ENCODE measurements at places on chromosomes 7 and 10. TPM values are rescaled to one million over a fixed set of nuclear protein-coding genes. Genes with fewer than 3 reads are reported as not detected.

DNA sequence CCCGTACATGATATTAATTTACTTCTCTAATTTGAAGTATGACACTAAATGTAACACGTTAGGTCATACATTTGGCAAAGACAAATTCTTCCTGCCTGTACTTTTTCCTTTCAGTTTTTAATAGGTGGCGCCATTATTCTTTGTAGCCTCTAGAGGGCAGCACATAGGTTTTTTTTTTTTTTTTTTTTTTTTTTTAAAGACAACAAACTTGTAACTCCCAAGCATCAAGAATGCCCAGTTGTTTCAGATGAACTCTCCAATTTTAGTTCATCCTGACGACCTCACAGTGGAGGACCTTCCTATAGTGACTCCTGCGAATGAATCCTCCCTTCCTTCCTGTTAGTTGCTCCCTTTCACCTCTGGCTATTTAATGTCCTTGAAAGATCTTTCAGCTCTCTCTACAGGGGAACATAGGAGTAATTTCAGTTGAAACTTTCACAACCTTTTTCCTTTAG, 139.3 kb upstream of the HDAC9 start:
- no peaks in the 10 kb centered on the region for H3K36me3 ChIP-seq

DNA sequence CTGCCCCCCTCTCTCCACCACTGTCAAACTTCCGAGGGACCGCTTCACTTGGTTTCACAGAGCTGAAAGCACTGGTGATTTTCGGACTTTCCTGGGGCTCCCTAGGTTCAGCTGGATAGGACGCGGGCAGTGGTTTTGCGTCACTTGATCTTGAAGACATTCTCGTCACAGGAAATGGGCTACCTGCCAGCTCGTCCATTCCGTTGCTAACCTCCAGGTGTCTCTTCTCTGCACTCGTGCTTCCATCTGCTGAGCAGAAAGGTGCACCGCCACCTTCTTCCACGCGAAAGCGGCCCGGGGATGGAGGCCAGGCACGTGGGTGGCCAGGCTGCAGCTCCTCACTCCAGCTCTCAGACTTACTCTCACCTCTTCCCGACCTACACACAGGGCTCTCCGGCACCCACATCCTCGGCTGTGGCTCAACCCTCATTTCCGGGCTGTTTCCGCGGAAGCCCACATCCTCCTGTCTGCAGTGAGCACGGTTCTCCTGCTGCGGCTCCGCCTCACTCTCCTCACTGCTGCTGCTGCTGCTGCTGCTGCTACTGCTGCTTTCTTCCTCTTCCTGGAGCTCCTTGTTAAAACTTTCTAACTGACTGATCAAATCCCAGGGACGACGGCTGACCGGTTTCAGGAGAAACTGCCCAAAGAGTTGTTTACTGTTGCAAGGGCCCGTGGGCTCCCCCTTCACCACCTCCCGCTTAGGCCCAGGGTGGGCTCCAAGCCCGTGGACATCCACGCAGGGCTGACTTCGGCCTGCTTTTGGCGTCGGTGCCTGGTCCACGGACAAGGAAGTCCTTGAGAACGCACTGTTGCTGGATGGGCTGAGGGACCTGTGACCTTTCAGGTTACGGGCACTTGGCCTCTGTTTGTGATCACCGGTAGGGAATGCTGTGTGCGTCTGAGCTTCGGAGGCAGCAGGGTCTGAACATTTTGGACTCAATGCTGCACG, 32.1 kb downstream of the JCAD start:
- H3K4me1 ChIP-seq: peaks cover 43% of the 10 kb centered on the region
- no peaks in the 10 kb centered on the region for H3K36me3 ChIP-seq

GRCh38 chr7:157471259-157472125, 134.7 kb downstream of the DNAJB6 start:
- DNase-seq: no peak
- H3K4me1 ChIP-seq: no peaks in the 10 kb centered on the region
- H3K27me3 ChIP-seq: no peaks in the 10 kb centered on the region
- no peak overlapping the region for H3K4me3 ChIP-seq

DNA sequence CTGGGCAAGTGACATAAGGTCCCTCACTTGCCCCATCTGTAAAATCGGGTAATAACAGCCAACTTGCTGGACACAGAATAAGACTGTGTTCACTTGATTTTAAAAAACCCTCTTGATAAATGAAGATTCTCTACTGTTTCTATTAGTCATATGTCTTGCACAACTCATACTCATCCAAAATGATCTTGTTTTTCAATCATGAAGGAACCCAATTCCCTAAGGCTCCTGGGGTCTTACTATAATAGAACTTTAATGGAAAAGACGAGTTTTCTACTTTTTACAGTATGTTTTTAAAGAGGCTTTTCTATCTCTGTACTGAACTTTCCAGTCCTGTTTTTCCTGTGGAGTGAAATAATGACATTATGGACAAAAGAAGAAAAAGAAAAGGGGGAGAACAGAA, 103.8 kb downstream of the ARID5B start:
- H3K27ac ChIP-seq: no peak overlapping the region
- no peak for DNase-seq
- H3K27me3 ChIP-seq: no peaks in the 10 kb centered on the region
- H3K4me3 ChIP-seq: no peak overlapping the region

DNA sequence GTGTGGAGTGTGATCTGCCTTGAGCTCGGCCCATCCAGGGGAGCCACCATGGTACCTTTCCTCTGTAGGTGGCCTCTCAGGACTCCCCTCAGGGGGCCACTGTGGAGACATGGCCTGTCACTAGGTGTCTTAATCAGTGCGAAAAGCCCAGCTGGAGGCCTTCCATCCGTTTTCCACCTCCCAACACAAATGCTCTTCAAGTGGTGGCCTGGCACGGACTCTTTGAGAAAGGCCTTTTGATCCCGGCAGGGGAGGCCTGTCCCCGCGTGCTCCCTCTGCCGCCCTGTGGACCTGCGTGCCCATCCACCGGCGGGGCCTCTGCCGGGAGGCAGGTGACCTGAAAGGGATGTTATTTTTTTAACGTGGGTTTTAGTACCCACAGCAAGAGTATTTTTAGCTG, 149.5 kb downstream of the RGS10 start:
- DNase-seq: no peak
- no peaks in the 10 kb centered on the region for H3K27me3 ChIP-seq
- H3K27ac ChIP-seq: no peak overlapping the region
- peaks cover 32% of the 10 kb centered on the region for H3K4me1 ChIP-seq
- peaks cover 15% of the 10 kb centered on the region for H3K36me3 ChIP-seq
- H3K4me3 ChIP-seq: no peak overlapping the region

EFCAB10 gene
- total RNA-seq: 7.3 TPM

Data from upper lobe of left lung (tissue), 6 donors.